ENCODE measurements at places on chromosomes 13 and 19. TPM values are rescaled to one million over a fixed set of nuclear protein-coding genes. Genes with fewer than 3 reads are reported as not detected.

DNA sequence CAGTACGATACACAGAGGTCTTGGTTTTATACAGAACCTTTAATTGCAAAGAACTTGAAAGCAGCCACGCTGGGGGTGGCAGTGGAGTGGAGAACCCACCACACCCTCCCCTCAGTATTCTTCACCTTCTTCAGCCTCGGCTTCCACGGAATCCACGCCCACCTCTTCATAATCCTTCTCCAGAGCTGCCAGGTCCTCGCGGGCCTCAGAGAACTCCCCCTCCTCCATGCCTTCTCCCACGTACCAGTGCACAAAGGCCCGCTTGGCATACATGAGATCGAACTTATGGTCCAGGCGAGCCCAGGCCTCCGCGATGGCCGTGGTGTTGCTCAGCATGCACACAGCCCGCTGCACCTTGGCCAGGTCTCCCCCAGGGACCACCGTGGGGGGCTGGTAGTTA lies 7.9 kb downstream of the TUBA3C start:
- no peaks in the 10 kb centered on the region for H3K4me1 ChIP-seq
- DNase-seq = no peak
- no peaks in the 10 kb centered on the region for H3K27me3 ChIP-seq
- no peaks in the 10 kb centered on the region for H3K36me3 ChIP-seq

GRCh38 chr13:77375560-77376108 lies 48.7 kb upstream of the MYCBP2 start:
- H3K4me3 ChIP-seq = no peak overlapping the region
- no peak for DNase-seq
- no peaks in the 10 kb centered on the region for H3K27me3 ChIP-seq
- H3K36me3 ChIP-seq = no peaks in the 10 kb centered on the region

GRCh38 chr19:50759886-50760285 lies 10.4 kb upstream of the GPR32 start:
- H3K4me1 ChIP-seq = no peaks in the 10 kb centered on the region
- DNase-seq = no peak
- H3K27ac ChIP-seq = no peak overlapping the region
- H3K36me3 ChIP-seq = no peaks in the 10 kb centered on the region

DNA sequence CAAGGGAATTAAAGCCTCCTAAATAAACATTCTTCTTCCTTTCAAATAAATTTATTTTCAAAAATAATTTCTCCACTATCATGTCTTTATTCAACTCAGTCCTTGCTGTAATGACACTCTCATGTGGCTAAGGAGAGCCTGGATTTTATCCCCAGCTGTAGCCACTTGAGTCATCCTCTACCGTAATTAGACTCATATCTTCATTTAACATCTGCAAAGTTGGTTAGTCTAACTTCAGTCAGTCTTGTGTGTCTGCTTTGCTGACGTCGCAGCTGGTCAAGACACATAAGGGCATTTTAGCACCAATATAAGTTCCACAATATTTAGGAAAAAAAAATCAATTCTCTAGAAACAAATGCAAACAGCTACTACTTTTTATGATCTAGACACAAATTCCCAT lies 776.4 kb upstream of the ATXN8OS start:
- no peaks in the 10 kb centered on the region for H3K27me3 ChIP-seq
- no peak for DNase-seq
- no peak overlapping the region for H3K27ac ChIP-seq
- H3K36me3 ChIP-seq = no peaks in the 10 kb centered on the region
- H3K4me3 ChIP-seq = no peak overlapping the region

DNA sequence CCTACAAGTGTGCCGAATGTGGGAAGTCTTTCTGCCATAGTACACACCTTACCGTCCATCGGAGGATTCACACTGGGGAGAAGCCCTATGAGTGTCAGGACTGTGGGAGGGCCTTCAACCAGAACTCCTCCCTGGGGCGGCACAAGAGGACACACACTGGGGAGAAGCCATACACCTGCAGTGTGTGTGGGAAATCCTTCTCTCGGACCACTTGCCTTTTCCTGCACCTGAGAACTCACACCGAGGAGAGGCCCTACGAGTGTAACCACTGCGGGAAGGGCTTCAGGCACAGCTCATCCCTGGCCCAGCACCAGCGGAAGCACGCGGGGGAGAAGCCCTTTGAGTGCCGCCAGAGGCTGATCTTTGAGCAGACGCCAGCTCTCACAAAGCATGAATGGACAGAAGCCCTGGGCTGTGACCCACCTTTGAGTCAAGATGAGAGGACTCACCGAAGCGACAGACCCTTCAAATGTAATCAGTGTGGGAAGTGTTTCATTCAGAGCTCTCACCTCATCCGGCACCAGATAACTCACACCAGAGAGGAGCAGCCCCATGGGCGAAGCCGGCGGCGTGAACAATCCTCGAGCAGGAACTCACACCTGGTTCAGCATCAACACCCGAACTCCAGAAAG lies 10.3 kb upstream of the ERVK3-1 start:
- peaks cover 80% of the 10 kb centered on the region for H3K36me3 ChIP-seq
- DNase-seq = no peak
- H3K4me3 ChIP-seq = no peak overlapping the region
- no peak overlapping the region for H3K27ac ChIP-seq

DNA sequence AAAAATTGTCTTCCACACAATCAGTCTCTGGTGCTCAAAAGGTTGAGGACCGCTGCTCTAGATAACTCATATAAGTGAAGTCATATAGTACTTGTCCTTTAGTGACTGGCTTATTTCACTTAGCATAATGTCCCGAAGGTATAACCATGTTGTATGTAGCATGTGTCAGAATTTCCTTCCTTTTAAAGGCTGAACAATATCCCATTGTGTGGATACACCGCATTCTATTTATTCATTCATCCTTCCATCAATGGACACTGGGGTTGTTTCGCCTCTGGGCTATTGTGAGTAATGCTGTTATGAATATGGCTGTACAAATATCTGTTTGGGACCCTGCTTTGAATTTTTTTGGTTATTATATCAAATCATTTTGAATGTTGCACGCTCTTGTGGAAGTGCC lies 4.6 kb upstream of the LYPD5 start:
- H3K27me3 ChIP-seq = peaks cover 9% of the 10 kb centered on the region
- no peak overlapping the region for H3K27ac ChIP-seq
- H3K4me3 ChIP-seq = no peak overlapping the region
- DNase-seq = no peak
- no peaks in the 10 kb centered on the region for H3K36me3 ChIP-seq
- H3K4me1 ChIP-seq = no peaks in the 10 kb centered on the region

- H3K36me3 ChIP-seq = peaks cover 14% of the 10 kb centered on the region
- peak overlapping the region; percentile 92 for H3K27ac ChIP-seq
- peak; percentile 45 for DNase-seq
- no peaks in the 10 kb centered on the region for H3K27me3 ChIP-seq
- peak overlapping the region; percentile 66 for H3K4me3 ChIP-seq
Measured at GRCh38 chr13:51764184-51765141, 39.5 kb downstream of the DHRS12 start.

GRCh38 chr13:59673286-59673685 lies 490.4 kb downstream of the DIAPH3 start:
- H3K4me3 ChIP-seq = no peak overlapping the region
- H3K27me3 ChIP-seq = no peaks in the 10 kb centered on the region
- no peak for DNase-seq
- peaks cover 5% of the 10 kb centered on the region for H3K4me1 ChIP-seq

DNA sequence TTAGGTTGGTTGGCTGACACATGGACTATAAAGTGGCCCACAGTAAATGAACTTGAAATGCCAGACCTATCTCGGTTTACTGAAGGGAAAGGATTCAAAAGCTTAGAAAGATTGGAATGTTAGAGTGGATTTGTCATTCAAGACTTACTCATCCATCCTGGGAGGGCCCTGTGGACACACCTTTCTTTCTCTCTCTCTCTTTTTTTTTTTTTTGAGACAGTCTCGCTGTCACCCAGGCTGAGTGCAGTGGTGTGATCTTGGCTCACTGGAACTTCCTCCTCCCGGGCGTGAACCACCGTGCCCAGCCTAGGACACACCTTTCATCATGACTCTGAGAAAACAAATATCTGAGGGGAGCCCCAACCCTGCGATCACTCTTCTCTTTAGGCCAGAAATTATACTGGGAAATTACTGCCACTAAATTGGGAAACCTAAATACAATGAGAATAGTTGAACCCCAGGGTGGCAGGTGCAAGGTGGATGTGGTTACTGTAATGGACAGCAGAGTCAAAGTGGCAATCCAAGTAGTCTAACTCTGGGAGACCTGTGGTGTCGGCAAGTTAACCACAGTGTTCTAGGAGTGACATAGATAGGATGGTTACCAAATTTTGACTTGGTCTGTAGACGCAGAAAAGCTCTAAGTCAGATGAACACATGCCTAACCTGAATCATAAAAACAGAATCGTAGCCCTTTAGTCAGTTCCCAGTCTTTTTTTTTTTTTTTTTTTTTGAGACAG lies 47.1 kb upstream of the ZMYM5 start:
- H3K27me3 ChIP-seq = no peaks in the 10 kb centered on the region
- no peaks in the 10 kb centered on the region for H3K4me1 ChIP-seq
- no peak for DNase-seq

- H3K27ac ChIP-seq = no peak overlapping the region
- no peak for DNase-seq
- peaks cover 26% of the 10 kb centered on the region for H3K36me3 ChIP-seq
- H3K4me3 ChIP-seq = no peak overlapping the region
- H3K4me1 ChIP-seq = peaks cover 30% of the 10 kb centered on the region
- peaks cover under 1% of the 10 kb centered on the region for H3K27me3 ChIP-seq
Measured at GRCh38 chr13:102781591-102781990, 8.0 kb upstream of the TEX30 start.

- no peaks in the 10 kb centered on the region for H3K36me3 ChIP-seq
- no peak for DNase-seq
- peaks cover 2% of the 10 kb centered on the region for H3K27me3 ChIP-seq
- peaks cover 3% of the 10 kb centered on the region for H3K4me1 ChIP-seq
Measured at GRCh38 chr19:38528213-38528755, 89.5 kb downstream of the MAP4K1 start.

GRCh38 chr13:100521851-100522617 lies 66.6 kb downstream of the GGACT start:
- no peak for DNase-seq
- H3K4me3 ChIP-seq = no peak overlapping the region
- peaks cover 22% of the 10 kb centered on the region for H3K4me1 ChIP-seq
- H3K27ac ChIP-seq = no peak overlapping the region

DNA sequence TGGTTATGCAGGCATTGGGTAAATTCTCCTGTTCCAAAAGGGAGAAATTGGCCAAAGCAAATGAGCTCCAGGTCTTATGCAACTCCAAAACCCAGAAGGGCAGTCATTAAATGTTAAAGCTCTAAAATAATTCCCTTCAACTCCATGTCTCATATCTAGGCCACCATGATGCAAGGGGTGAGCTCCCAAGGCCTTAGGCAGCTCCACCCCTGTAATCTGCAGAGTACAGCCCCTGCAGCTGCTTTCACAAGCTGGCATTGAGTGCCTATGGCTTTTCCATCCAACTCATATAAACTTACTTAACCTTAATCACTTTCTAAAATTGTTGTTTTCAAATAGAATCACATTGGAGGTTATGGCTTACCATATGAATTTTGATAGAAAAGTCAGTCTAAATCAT lies 44.7 kb upstream of the ZNF429 start:
- H3K4me1 ChIP-seq = peaks cover 5% of the 10 kb centered on the region
- H3K27ac ChIP-seq = no peak overlapping the region
- no peak for DNase-seq
- H3K36me3 ChIP-seq = peaks cover 20% of the 10 kb centered on the region

DNA sequence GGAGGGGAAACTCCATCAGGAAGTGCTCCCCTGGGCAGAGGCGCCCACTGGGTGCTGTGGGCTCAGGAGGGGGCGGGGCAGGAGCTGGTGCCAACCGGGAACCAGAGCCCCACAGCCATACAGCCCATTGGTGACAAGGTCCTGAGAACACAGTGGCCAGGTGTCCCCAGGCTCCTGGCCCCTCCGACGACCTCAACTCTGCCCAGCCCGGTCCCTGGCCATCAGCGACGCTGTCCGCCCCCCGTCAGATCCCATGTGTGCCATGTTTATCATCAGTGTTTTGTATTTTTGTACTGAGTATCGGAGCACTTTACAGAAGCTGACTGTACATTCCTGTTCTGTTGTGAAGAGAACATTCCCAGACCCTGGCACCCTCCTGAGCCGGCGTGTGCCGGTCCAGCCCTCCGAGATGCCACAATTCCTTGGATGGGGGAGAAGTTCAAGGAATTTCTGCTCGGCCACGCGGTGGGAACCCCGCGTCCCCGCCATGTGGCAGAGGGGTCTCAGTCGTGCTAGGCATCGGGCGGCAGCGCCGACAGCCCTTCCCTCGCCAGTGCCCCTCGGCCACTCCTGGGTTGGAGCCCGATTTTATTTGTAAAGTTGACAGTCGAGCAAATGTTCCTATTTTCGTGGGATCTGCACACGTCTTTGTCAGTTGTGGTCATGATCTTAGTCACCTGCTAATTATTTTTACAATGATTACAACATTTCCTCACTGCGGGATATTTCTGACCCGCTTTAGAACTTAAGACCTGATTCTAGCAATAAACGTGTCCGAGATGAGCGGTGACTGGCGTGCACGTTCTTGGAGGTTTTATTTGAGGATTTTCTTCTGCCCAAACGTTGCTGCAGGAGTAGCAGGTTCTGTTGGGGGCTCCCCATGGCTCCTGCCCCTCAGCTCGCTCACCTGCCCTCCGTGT lies 16.9 kb downstream of the PEX11G start:
- H3K36me3 ChIP-seq = peaks cover 7% of the 10 kb centered on the region
- no peak overlapping the region for H3K27ac ChIP-seq
- no peaks in the 10 kb centered on the region for H3K4me1 ChIP-seq
- no peaks in the 10 kb centered on the region for H3K27me3 ChIP-seq
- DNase-seq = no peak

DNA sequence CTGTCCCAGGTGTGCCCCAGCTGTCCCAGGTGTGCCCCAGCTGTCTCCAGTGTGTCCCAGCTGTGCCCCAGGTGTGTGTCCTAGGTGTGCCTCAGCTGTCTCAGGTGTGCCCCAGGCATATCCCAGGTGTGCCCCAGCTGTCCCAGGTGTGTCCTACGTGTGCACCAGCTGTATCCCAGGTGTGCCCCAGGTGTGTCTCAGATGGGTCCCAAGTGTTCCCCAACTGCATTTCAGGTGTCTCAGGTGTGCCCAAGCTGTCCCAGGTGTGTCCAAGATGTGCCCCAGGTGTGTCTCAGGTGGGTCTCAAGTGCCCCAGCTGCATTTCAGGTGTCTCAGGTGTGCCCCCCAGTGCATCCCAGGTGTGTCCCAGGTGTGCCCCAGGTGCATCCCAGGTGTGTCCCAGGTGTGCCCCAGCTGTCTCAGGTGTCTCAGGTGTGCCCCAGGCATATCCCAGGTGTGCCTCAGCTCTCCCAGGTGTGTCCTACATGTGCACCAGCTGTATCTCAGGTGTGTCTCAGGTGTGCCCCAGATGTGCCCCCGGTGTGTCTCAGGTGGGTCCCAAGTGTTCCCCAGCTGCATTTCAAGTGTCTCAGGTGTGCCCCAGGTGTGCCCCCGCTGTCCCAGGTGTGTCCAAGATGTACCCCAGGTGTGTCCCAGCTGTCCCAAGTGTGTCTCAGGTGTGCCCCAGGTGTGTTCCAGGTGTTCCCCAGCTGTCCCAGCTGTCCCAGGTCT lies 1.3 kb upstream of the GRK1 start:
- H3K36me3 ChIP-seq = no peaks in the 10 kb centered on the region
- H3K27ac ChIP-seq = no peak overlapping the region
- H3K4me3 ChIP-seq = no peak overlapping the region
- H3K4me1 ChIP-seq = no peaks in the 10 kb centered on the region
- no peak for DNase-seq
- peaks cover 7% of the 10 kb centered on the region for H3K27me3 ChIP-seq

The CLEC11A gene
- total RNA-seq = 1.3 TPM
